ENCODE measurements at places on chromosomes 3 and 15.

- no peak for DNase-seq
These were observed 28.4 kb downstream of the CHCHD6 start for GRCh38 chr3:126732281-126733060.

DNA sequence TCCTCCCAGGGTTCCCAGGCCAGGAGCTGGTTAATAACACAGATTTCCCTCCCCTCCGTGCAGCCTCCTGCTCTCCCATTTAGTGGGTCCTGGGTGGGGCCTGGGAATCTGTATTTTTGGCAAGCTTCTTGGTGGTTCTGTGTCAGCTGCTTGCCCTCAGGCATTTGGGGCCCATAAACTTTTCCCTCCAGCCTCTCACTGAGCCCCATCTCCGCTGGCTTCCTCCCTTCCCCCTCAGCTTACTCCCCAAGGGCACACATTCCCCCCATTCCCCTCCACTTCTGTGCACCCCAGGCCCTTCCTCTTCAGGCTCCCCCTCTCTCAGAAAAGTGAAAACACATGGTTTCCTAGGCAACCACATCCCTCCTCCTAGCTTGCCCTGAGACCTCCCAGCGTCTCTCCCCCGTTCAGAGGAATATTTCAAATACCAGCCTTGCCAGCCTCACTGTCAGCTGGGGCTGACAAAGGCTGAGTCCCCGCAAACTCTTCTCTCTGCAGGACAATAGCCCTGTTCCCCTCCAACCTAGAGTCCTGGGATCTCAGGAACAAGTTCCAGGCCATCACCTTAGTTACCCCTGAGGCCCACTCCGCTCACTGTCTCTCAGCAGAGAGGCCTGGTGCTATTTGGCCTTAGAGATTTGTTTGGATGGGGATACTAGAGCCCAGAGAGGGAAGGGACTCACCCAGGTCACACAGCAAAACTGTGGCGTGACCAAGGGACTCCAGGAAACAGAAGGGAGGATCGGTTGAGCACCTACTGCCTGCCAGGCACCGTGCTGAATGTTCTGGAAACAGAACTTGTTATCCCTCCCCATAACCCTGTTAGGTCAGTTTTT lies 44.6 kb upstream of the SMAD6 start:
- DNase-seq = no peak

GRCh38 chr3:114827495-114827894 lies 319.6 kb downstream of the ZBTB20 start:
- DNase-seq = no peak

DNA sequence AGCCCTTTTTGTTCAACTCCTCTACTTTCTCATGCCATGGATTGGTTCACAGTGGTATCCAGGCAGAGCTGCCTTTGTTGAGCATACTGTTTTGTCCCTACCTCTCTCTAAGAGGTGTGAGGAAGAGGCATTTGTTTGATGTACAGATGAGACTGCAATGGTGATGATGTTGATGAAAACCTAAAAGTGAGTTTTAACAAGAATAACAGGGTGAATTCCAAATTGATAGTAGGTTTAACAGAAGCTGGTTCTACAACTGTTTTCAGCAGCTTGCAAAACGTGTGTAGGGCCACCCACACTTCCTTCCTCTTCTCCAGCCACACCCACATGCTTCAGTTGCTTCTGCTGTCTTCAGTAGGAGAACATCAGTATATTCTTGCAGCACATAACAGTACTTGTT lies 10.2 kb downstream of the SNRK start:
- no peak for DNase-seq
